ENCODE measurements at places on chromosomes 2 and 18.

DNA sequence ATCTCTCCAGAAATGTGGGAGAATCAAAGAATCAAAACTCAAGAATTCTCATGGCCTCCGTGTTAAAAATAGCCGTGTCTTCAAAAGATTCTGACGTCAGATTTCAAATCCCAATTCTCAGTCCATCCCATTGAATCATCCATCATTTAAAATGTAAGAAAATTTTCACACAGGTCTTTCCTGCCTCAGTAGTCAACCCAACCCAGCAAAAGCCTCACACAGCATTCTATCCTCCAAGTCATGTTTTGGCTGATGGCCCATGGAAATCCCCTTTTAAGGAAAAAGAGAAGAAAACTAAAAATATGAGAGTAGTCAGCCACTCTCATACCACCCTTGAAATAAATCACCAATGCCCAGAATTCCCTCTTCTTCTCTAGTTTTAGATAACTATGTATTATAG is 211.8 kb downstream of the C1D start:
- DNase-seq = no peak

- no peak for DNase-seq
These were observed 237.8 kb downstream of the GPD2 start for GRCh38 chr2:156673981-156674380.

- no peak for DNase-seq
These were observed 128.0 kb downstream of the ARL4C start for GRCh38 chr2:234368861-234369261.

- DNase-seq = no peak
These were observed 179.6 kb downstream of the MGAT5 start for GRCh38 chr2:134433469-134433868.

DNA sequence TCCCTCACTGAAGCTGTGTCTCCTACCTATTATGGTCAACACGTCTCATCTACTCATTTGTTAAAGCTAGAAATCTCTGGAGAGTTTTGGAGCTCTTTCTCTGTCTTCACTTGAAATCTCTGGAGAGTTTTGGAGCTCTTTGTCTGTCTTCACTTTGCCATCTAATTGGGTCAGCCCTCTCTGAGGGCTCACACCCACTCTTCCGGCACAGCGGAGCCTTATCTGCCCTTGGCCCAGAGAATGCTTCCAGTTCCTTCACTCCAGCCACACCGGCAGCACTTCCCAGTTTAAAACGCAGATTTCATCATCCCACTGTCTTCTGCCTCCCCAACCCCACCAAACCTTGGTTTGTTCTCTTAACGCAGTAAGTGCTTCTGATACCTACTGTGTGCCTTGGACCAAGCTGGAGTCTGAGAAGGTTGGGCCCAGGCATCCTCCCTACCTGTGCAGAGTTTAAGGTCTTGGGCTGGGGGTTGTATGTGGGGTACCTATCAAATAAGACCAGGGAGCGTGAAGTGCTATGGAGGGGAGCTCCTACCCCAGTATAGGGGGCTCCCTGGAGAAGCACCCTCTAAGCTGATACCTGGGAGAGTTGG is 5.0 kb downstream of the HPCAL1 start:
- DNase-seq = no peak

GRCh38 chr18:73099759-73100158 is 232.0 kb upstream of the NETO1 start:
- DNase-seq = no peak

- no peak for DNase-seq
These were observed 69.8 kb upstream of the EPB41L5 start for GRCh38 chr2:119943058-119943457.

- DNase-seq = no peak
These were observed 58.0 kb upstream of the BOD1L2 start for GRCh38 chr18:57088883-57089282.

DNA sequence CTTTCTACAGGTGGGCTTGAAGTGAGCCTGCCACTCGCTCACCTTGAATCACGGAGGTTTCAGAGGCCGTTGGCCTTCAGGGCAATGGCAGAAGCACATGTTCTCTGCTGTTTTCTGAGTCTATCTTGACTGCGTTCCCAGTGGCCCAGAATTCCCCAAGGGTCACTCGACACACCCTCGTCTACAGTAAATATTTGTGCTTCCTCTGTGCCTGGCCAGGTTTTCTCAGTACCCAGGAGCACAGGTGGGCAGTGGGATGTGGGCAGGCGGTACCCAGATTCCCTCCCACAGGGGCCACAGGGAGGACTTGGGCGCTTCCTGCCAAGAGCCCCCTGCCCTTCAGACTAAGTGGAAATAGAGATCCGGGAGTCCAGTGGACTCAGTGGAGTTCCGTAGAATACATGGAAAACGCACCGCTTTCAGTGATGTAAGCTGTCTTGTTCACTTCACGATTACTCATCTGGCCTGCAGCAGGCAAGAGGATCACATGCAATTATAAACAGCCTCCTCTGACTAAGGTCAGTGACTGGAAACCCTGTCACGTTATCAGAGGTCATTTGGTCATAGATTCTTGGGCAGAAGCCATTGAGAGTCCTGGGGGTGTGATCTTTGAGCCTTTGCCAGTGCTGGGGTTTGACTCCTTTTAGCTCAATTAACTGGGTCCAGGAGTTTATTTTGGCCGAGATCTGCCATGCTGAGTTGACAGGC is 179.8 kb downstream of the NEDD4L start:
- DNase-seq = no peak

DNA sequence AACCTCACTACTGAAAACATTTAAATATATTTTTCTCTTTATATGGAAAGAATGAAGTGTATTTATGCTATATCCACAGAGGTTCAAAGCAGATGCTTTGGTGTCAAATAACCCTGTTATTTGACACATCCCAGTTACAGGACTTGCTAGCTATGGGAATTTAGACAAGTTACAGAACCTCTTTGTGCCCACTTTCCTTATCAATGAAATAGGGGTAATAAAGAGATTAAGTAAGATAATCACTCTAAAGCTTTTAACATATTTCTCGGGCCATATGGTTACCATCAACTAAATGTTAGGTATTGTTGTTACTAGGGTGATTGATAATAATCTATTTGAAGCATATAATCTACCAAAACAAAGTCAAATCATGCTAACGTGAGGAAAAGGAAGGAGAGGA is 1660.6 kb upstream of the NXPH2 start:
- no peak for DNase-seq

GRCh38 chr18:60417946-60418345 is 45.4 kb upstream of the MC4R start:
- no peak for DNase-seq

DNA sequence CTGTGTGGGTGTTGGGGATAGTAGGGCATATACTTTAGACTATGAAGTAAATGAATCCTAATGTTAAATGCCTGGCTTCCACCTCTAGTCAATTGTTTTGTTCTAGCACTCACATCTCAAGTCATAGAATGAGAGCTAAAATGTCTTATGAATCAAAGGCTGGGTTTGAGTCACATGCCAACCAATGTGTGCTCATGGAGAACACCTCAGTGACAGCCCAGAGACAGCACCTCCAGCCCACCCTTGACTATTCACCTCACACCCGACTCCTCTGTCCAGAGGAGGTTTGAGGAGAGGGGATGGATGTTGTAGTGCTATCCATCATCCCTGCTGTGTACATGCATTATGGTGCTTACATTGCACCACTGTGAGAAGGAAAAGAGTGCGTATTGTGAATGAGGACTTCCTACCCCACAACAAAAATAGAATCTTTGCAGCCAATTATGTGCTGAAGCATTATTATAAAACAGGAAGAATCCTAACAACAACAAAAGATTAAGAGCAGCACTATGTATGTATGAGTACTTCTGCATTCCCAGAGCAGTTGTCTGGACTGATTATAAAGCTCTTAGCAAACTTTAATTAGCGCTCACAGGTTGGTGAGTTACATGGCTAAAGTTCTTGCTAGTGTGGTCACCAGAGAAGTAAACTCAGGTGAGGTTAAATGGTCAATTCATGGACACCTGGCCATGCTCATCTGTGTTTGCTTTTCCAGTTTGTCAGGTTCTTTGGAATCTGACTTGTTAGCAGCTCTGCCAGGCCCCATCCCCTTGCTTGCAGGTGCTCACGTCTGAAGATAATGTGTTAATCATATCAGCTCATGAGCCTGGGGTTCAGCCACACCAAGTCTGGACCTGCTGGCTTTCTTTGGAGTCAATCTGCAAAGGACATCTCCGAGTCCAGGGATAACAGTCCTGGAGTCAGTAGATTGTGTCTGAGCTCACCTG is 55.3 kb upstream of the NABP1 start:
- no peak for DNase-seq

DNA sequence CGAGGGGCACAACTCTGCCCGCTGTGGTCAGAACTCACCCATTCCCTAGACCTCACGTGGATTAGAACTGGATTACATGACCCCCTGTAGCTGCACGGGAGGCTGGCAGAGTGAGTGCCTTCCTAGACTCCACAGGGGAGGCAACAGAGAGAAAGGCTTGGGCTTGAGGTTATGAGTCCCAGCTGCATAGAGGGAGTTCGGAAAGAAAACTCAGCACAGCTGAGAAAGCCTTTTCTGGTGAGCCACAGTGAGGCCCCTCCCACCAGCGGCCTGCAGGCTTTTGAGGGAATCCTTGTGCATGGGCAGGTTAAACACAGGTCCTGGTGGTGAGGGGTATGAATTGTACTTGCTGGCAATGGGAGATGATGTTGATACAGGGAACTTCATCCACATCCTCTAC is 217.3 kb downstream of the FHOD3 start:
- no peak for DNase-seq

GRCh38 chr2:96760986-96761832 is 507 bp downstream of the CNNM4 start:
- DNase-seq = no peak

- DNase-seq = no peak
These were observed 252.2 kb upstream of the SPHKAP start for GRCh38 chr2:228433721-228434120.

- DNase-seq = no peak
These were observed 31.6 kb upstream of the AFF3 start for GRCh38 chr2:100174026-100174431.

DNA sequence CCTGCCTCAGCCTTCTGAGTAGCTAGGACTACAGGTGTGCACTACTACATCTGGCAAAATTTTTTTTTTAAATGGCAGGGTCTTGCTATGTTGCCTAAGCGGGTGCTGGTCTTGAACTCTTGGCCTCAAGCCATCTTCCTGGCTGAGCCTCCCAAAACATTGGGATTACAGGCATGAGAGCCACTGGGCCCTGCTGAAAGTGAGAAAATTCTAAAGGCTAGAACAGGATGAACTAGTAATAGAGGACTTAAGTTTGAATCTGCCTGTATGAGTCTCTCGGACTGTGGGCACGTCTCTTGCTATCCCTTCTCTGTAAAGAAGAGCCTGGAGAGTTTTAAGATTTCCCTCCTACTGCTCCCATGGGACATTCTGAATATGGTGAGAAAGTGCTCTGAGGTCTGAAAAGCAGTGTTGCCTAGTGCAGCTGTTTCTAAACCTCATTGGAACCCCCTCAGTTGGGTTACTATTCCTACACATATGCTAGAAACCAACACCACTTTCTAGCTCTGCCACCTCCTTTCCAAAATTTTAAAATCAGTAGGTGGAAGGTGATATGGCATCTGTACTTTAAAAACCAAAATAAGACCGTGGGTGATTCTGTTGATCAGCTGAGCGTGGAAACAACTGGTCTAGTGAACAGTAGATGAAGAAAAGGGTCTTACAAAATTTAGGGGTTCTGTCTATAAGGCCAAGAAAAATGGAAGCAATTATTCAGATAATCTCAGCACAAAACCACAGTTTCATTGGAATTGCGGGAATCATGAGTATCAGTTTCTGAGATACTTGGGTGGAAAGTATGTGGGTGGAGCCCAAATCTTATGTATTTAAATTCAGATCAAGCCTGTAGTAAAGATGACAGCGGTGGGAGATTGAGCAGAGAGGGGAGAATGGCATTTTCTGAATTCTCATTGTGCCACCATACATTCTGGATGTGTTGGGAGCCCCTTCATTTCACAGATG is 259.8 kb upstream of the CXCR4 start:
- DNase-seq = no peak

GRCh38 chr2:25570161-25570845 is 103.1 kb downstream of the DTNB start:
- DNase-seq = no peak

GRCh38 chr2:111201214-111201613 is 80.5 kb downstream of the BCL2L11 start:
- DNase-seq = no peak

GRCh38 chr18:32888306-32888705 is 115.5 kb upstream of the KLHL14 start:
- no peak for DNase-seq

Measured in hypothalamus (tissue), 51 donors.